ENCODE measurements at places on chromosomes 6 and 20.

DNA sequence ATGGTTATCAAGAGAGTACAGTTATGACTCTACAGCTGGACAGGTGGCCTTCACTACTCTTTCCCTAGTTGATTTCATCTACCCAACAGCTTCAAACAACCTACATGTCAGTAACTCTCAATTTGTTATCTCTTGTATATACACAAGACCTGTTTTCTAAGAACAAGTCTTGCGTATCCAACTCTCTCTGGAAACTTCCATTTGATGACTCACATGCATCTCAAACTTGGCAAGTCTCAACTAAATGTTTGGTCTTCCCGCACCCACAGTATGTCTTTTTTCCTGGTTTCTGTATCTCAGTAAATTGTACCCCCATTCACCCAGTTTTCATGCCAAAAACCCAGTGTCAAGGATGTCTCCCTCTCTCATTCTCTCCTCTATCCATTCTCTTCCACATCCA is 97.7 kb downstream of the BTBD9 start:
- no peak for DNase-seq

DNA sequence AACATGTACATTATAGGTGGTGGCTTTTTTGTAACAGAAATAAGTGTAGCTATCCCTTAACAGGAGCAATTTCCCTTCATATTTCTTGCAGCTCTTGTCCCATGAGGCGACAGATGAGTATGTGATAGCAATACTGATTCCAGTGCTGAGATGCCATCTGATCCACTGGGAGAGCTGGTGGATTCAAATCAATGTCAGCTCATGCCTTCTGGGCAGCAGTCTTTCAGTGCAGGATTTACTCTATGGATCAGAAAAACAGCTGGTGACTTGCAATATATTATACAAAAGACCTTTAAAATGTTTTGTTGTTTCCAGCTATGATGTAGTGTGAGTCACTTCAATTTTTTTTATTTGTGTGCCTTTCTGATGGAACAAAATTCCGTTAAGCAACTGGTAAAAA is 259.9 kb upstream of the SASH1 start:
- DNase-seq: no peak

- no peak for DNase-seq
Measured at GRCh38 chr6:32189069-32189741, 797 bp downstream of the PBX2 start.

GRCh38 chr6:44004136-44004535 is 123.1 kb downstream of the MRPL14 start:
- no peak for DNase-seq

- DNase-seq: no peak
Measured at GRCh38 chr6:3306848-3307247, 48.1 kb downstream of the PSMG4 start.

DNA sequence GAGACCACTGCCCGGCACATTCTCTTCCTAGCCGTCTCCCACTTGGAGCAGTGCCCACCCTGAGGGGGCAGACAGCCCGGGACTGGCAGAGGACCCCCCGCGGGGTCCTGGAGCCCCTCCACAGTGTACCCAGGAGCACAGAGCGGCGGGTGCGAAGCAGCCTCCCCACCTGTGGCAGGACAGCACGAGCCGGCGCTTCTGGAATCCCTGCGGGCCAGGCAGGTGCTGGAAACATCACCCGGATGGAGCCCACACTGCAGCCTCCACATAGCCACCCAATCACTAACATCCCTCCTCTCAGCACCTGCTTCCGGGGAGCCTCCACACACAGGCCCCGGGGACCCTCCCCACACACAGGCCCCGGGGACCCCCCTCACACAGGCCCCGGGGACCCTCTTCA is 18.7 kb downstream of the GATA5 start:
- no peak for DNase-seq

- no peak for DNase-seq
Measured at GRCh38 chr6:153031335-153031955, 28.9 kb upstream of the MTRF1L start.

DNA sequence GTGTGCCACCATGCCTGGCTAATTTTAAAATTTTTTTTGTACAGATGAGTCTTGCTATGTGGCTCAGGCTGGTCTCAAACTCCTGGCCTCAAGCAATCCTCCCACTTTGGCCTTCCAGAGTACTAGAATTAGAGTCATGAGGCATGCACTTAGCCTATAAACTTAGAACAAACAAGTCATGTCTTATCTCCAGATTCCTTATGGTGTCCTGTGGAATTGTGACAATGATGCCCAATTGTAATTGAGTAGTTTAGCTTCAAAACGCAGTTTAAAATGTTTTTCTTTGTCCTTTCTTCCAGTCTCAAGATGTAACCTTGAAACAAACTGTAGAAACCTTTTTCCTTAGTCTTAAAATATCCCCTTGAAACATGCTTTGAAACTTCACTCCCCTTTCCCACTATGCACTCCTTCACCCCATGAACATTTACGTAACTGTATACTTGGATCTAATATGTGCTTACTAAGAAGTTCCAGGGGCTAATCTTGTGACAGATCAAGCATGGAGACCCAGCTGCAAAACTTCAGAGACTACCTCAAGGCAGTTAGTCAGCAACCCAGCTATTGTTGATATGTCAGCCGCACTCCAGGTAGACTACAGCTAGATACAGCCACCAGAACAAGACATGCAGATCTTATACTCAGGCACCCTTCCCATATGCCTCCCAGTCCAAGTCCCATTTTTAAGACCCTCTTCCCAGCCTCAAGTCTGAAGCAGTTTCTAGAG is 46.2 kb downstream of the MAN1A1 start:
- DNase-seq: no peak

GRCh38 chr6:128532827-128533226 is 12.4 kb upstream of the PTPRK start:
- no peak for DNase-seq

DNA sequence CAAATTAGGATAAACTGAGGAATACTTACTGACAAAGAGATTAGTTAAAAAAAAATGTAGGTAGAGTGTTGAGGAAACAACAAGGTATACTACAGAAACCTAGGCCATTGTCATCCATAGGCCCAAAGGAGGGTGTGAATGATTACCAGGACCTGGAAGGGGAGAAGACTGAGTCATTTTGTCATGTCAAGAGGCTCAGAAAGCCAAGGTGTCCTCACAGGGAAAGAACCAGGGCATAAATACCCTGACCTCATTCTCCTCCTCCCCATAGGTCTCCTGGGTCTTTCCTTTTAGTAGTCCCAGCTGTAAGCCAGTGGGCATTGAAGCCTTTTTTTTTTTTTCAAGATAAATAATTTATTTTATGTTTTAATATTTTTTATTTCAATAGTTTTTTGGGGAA is 582.1 kb upstream of the JAG1 start:
- no peak for DNase-seq

DNA sequence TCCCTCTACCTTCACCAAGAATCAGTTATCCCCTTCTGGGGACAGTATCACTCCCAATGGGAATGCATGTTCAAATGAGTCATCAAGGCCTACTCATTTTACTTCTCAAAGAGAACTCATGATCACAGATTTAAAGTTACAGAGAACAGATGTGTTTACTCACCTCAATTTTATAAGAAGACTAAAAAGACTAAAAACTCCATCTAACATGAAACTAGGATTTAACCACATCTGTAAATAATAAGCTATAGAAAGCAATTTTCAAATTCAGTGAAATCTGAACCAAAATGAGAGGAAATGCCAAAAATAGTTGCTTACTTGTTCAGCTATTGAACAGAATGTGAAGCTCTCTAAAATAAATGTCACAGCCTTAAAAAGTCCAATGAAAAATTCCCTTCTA is 300.1 kb upstream of the KCNQ5 start:
- DNase-seq: no peak

- no peak for DNase-seq
Measured at GRCh38 chr6:157151029-157151428, 172.3 kb downstream of the TMEM242 start.

GRCh38 chr20:17848249-17849048 is 120.1 kb downstream of the SNX5 start:
- DNase-seq: no peak
